ENCODE measurements at places on chromosomes 5 and 9.

- no peak for DNase-seq
These were observed 46.0 kb downstream of the CRB2 start for GRCh38 chr9:123401879-123402513.

GRCh38 chr5:34998058-34998789, 49.5 kb downstream of the AGXT2 start:
- DNase-seq = no peak

GRCh38 chr9:104826911-104827310, 63.0 kb downstream of the NIPSNAP3B start:
- DNase-seq = no peak

DNA sequence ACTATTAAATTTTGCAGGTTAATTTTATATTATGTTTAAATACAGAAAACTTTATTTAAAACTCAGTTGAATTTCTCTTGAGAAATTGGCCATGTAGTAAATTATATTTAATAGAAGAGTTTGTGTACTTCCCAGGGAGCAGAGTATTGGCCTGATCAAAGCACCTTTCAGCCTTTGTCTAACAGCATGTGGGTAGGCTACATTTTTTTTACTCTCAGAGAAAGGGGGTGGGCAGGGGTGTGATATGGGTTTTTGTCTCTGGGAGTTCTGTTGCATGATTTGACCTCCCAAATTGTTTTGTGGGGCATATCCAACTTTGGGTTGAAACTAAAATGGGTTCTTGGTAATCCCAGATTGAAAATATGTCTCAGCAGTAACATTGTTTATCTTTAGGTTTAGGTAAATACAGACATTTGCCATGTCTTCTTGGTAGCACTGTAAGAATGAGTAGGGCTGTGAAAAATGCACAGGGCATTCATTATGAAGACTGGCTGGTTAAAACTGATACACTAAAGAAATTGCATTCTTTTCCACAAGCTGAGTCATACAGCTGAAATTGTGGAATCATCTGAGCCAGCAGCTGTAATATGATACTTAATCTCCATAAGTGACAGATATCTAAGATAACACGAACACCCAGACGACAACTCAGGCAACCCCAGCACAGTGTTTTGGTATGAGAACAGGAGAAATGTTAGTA, 75.4 kb upstream of the CDKN2B start:
- no peak for DNase-seq

DNA sequence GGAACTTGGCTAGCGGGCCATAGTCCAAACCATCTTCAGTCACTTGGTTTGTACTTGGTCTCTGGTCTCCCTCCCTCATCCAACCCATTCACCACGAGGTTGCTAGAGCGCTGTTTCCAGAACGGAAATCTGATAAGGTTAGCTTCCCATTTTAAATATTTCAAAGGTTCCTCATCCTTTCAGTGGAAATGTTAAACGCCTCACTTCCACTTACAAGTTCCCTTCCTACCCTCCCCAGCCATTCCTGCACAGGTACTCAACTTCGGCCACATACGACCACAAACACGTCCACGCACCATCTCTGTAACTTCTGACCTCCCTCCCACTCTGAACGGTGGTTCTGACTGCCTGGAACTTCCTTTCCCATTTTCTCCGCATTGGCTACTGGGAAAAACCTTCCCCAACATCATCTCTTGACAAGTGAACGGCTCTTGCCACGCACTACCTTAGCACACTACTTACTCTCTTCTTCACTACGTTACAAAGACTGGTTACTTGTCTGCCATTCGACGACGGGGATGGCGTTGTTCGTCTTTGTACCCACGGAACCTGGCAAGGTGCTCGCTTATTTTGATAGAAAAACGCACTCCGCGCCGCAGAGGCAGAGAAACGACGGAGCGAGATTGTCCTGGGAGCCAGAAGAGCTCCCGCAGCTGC, 629 bp downstream of the CCNH start:
- peak; percentile 72 for DNase-seq

DNA sequence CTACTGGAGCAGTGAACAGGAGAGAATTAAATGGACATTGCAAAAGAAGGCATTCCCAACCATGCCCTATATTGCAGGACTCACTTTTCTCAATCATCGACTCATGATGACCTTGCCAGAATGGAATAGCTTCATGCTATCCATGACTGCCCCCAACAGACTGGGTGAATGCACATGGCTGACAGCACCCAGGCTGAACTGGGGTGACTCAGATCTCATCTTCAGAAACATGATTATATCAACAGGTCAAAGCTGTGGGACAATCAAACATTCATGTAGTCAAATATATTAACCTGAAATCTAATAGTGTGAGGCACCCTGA, 34.7 kb upstream of the MIER3 start:
- DNase-seq = no peak

DNA sequence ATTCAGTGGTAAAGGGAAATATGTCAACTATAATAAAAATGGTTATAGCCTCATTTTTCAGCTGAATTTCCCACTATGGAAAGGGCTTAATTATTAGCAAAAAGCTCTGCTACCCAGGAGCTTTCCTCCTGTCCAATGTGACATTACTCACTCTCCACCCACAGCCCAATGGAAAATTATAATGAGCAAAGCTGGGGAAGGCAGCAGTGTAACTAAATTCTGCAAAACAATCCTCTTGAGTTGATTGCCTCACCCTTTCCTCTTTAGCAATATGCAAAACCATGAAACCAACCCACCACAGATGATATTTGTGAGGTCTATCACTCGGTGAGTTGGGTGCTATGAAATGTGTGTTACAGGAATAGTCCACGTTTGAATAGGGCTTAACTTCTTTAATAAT, 14.0 kb upstream of the PLPPR1 start:
- no peak for DNase-seq

DNA sequence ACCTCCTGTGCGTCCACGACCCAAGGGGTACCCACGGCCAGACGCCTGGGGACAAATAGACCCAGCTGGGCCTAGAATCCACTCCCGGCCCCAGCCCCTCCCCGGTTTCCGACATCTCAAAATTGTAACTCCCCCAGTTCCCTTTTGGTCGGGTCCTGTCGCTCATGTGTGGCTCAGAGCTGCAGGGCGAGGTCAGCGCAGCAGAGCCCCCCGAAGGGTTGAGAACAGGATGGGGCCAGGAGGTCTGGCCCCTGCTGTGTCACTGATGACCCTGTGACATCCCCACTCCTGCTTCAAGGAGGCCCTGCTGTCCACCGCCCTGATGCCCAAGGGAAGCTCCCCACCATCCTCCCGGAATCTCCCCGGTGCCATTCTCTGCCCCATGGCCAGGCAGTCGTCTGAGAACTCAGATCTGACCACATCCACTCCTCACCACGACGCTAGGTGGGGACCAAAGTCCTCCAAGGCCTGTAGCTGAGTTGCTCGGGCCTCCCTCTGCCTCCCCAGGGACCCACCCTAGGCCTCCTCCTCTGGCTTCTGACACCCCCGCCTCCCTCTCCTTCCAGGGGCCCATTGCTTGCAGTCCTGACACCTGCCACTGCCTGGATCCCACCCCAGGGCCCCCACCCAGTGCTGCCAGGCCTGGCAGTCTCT, 3.9 kb downstream of the SLC9A3 start:
- DNase-seq = no peak

DNA sequence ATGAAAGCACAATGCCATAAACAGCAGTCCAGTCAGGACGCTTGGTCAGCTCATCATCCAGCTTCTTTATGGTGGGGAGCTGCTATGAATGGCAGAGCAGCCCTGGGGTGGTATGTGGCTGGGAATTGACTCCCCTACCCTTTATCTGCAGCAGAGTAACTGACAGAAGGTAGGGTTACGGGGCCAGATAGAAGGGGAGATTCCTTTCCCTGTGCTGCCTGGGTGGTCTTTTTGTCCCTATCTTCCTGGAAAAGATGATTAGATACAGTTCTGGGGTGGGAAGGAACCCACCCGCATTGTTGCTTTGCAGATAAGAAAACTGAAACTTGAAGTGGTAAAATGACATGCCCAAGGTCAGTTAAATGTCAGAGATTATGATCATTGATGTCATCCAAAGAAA, 405.5 kb downstream of the ARHGEF28 start:
- DNase-seq = no peak

GRCh38 chr9:89597711-89598362, 7.0 kb upstream of the GADD45G start:
- no peak for DNase-seq

Measured in sigmoid colon (tissue), 7 donors.